Activated CD4-positive, alpha-beta memory T cell treated with anti-CD3 and anti-CD28 coated beads, Interleukin-2, amount 10 ng/mL, durations not matched to agents 7 days and 5 days (primary cell): ENCODE measurements at places on chromosomes 3 and 15. TPM values are rescaled to one million over a fixed set of nuclear protein-coding genes. Genes with fewer than 3 reads are reported as not detected.

GRCh38 chr3:4748701-4749378, 230.4 kb upstream of the BHLHE40 start:
- no peak overlapping the region for H3K4me3 ChIP-seq
- no peaks in the 10 kb centered on the region for H3K27me3 ChIP-seq
- peaks cover 50% of the 10 kb centered on the region for H3K4me1 ChIP-seq
- no peak for DNase-seq
- peaks cover 57% of the 10 kb centered on the region for H3K36me3 ChIP-seq

The WDR49 gene
- not detected for total RNA-seq

DNA sequence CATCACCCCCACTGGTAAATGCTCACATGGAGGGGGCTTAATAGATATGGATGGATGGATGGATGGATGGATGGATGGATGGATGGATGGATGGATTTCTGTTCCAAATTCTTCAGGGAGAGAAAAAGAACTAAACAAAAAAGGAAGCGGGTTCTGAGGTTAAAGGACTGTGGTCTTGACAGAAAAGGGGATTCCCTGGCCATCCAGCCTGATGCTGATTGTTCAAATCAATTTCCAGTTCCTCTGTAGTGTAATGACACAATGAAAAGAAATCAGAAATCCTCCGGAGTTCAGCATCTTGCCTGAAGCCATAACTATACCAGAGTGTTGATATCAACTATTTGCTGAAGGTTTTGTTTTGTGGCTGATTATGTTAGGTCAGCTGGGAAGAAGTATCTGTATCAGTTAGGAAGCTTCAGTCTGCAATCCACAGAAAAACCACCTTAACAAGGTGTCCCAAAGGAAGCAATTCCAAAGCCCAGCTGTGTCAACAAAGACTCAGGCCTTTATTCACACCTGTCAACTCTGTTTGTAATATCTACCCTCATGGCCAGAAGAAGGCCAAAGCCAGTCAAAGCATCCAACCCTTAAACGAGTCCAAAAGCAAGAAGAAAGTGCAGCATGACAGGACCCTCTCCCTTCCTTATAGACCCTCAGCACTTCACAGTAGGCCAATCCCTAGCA, 24.5 kb upstream of the RASA2 start:
- H3K4me1 ChIP-seq: peaks cover 18% of the 10 kb centered on the region
- DNase-seq: no peak
- peaks cover 8% of the 10 kb centered on the region for H3K36me3 ChIP-seq
- no peak overlapping the region for H3K27ac ChIP-seq
- no peaks in the 10 kb centered on the region for H3K27me3 ChIP-seq

DNA sequence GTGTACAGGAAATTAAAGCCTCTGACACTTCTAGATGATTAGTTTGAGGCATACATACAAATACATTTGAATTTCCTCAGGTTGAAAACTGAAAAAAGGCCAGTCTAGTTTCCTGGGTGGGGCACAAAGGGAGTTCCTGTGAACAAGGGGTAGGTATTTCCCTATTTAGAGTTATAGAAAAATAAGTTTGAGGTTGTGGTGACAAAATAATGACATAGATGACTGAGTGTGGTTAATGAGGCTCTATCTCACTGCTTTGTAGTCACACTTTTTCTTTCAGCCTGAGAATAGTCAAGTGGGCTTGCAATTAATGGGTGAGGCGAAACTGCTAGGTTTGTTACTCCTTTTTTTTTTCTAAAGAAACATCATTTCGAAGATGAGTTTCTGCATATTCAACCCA, 4.3 kb downstream of the SLCO3A1 start:
- peak overlapping the region; percentile 48 for H3K4me3 ChIP-seq
- peaks cover 30% of the 10 kb centered on the region for H3K36me3 ChIP-seq

- DNase-seq: no peak
- H3K27ac ChIP-seq: no peak overlapping the region
- no peaks in the 10 kb centered on the region for H3K27me3 ChIP-seq
- H3K4me1 ChIP-seq: peaks cover 12% of the 10 kb centered on the region
Observed at GRCh38 chr15:35540885-35541284, 5.1 kb downstream of the DPH6 start.

The DLEC1 gene
- total RNA-seq: 3.8 TPM

DNA sequence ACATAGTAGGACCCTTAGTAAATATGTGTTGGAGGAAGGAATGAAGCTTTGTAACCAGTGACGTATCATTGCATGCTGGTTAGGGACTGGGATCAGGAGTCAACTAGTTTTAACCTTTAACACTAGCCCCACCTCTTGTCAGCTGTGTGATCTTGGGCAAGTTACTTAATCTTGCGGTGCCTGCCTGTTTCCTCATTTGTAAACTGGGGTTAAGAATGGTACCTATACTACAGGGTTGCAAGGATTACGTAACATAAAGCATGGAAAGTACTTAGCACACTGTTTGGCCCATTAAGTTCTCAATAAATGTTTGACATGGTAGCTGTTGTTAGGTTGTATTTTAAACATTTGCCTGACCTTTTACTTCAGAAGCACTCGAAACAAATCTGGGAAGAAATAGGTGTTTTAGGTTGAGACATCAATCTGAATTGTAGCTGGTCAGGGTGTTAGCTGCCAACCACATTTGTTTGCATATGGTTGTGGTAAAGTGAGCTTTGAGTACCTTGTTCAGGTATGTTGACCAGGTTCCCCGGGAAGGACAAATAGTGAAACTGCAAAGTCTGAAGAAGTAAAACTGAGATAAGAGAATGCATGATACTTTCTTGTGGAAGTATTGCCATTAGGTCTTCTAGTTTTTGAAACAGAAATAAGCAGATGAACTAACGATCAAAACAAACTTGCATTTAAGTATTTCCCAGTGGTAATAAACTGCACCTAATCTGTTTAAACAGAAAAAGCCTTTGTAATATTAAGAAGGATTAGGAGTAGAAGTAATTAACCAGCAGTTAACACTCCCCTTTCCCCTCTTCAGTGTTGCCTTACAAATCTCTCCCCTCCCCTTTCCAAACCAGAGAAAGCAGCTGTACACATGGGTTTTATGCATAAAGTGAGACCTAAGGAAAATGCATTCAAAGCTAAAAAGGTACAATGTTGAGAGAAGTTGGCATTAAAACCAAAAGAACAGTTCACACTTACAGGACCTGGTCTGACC, 25.8 kb upstream of the SCAANT1 start:
- peaks cover 70% of the 10 kb centered on the region for H3K4me1 ChIP-seq
- H3K36me3 ChIP-seq: peaks cover 32% of the 10 kb centered on the region
- no peak overlapping the region for H3K27ac ChIP-seq
- peak; percentile 19 for DNase-seq
- no peak overlapping the region for H3K4me3 ChIP-seq

DNA sequence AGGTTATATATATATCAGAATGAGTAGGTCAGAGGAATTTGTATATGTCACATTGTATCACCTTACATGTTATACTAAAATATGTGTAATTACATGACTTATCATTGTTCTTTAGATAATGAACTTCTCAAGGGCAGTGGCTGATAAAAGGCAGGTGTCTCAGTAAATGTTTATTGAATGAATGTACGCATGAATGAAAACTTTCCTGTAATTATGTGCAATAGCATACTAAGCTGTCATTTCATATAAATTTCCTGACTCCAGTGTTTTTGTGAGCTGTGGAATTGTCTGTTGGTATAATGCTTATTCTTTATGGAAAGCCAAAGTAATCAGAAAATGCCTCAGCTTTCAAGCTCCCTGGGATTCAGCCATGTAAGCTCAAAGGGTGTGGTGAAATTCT, 4.2 kb downstream of the TBC1D23 start:
- H3K27ac ChIP-seq: no peak overlapping the region
- H3K4me3 ChIP-seq: no peak overlapping the region
- DNase-seq: no peak
- peaks cover 2% of the 10 kb centered on the region for H3K36me3 ChIP-seq
- H3K27me3 ChIP-seq: no peaks in the 10 kb centered on the region
- peaks cover 43% of the 10 kb centered on the region for H3K4me1 ChIP-seq

The ALG1L2 gene
- total RNA-seq: not detected

DNA sequence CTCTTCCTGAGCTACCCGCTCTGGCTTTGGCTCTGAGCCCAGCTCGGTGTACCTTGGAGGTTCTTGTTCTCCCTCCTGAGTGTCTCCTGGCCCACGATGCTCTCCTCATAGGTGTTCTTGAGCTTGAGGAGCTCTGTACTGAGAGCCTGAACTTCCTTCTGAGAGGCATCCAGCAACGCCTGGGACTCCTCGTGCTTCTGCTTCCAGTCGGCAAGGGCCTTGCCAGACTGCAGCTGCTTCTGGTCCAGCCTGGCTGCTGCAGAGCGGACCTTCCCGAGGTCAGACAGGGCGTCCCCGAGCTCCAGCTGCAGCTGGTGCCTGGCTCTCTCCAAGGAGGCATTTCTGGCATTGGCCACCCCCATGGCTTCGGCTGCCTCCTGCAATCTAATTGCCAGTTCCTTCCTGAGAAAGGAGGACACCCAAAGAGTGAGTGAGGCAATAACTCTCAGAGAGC, 99.8 kb downstream of the MYH15 start:
- DNase-seq: no peak
- no peak overlapping the region for H3K4me3 ChIP-seq
- peaks cover 2% of the 10 kb centered on the region for H3K27me3 ChIP-seq
- H3K36me3 ChIP-seq: no peaks in the 10 kb centered on the region

DNA sequence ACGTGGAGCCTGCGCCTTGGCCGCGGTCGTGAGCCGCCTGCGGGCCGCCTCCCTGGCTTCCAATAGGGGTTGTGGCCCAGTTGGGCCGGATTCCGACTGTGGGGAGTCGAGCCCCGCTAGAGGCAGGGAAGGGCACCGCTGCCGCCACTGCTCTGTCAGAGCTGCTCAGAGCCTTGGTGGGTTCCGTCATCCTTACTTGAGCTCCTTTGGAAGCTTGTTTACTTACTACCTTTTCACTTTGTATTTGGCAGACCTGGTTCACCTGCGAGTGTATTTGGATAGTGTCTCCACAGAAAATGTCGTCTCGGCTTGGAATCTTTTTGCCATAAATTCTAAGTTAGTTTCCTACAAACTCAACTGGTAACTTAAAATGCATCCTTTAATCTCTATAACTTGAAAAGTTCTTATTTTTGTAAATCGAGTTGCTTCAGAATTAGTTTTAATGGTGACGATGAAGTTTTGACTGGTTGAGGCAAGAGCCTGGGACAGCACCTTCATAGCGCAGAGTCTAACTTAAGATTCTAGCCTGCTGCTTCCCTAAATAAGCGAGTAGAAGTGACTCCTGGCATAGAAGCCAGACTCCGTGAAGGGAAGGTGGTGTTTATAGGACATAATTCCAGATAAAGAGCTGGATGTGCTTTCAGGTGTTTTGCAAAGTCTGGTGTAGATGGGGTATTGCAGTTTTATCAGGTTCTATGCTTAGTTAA, 800 bp downstream of the DAG1 start:
- peak overlapping the region; percentile 94 for H3K27ac ChIP-seq
- no peak for DNase-seq
- peaks cover 25% of the 10 kb centered on the region for H3K36me3 ChIP-seq
- H3K27me3 ChIP-seq: no peaks in the 10 kb centered on the region
- H3K4me1 ChIP-seq: peaks cover 28% of the 10 kb centered on the region
- peak overlapping the region; percentile 89 for H3K4me3 ChIP-seq

GRCh38 chr3:184133840-184134745, 1.1 kb upstream of the EIF2B5 start:
- H3K4me3 ChIP-seq: peak overlapping the region; percentile 98
- peak; percentile 41 for DNase-seq
- peak overlapping the region; percentile 90 for H3K27ac ChIP-seq
- H3K4me1 ChIP-seq: peaks cover 29% of the 10 kb centered on the region
- H3K27me3 ChIP-seq: no peaks in the 10 kb centered on the region

The KNL1 gene
- total RNA-seq: 54.2 TPM

DNA sequence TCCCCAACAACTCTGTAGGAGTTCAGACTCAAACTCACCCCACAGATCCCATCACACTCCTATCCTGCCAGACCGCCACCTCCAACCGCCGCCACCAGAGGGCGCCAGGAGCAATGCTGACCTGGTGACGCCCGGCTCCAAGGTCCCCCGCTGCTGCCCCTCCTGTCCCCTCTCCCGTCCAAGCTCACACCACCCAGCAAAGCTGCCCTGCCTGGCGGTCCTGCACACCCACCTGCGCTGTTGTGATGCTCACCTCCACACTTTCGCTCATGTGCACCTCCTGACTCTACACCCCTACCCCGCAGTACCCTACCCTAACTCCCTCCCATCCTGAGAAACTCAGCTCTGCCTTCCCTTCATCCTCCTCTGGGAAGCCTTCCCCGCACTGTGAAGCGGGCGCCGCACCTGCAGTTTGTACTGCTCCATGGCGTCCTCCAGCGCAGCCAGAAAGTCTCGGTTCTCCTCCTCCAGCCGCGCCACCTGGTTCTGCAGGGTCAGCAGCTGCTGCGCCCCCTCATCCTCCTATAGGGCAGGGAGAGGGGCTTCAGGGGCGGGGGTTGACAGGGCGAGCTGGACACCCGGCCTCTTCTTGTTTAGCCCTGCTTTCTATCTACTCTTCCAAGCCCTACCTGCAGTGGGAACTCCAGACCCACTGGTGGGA, 7.9 kb downstream of the KIF7 start:
- H3K36me3 ChIP-seq: no peaks in the 10 kb centered on the region
- H3K27ac ChIP-seq: no peak overlapping the region
- H3K4me3 ChIP-seq: no peak overlapping the region
- peaks cover 4% of the 10 kb centered on the region for H3K27me3 ChIP-seq
- DNase-seq: peak; percentile 70

DNA sequence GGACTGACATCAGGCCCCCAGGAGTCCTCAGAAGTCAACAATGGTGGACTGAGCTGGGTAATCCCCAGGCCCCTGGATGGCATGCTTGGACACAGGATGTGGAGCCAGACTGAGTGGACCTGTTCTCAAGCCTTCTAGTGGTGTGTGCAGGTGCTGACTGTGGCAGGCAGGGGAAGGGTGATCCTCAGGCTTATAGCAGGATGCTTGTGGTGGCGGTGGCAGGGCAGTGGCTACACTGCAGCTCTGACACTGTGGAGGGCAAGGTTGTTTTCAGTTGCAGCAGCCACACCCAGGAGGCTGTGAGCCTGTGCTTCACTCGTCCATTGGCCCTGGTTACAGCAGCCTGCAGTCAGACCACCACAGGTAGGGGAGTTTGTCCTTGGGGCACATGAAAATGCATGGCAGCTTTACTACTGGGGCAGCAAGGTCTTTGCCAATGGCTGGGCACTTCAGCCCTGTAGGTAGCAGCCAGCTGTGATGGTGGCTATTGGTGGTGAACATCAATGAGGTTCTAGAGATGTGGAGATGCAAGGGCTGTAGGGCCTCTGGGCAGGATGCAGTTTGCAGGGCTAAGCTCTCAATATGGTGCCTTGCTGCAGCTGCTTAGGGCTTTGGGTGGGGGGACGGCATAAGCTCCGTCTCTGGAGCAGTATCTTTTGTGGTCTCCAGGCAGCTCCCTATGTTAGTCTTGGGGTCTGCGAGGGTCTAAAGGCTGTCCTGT, 17.5 kb upstream of the MYO5A start:
- H3K36me3 ChIP-seq: peaks cover 61% of the 10 kb centered on the region
- H3K4me3 ChIP-seq: peak overlapping the region; percentile 33
- no peaks in the 10 kb centered on the region for H3K27me3 ChIP-seq
- peak overlapping the region; percentile 70 for H3K27ac ChIP-seq

The CCR3 gene
- 1.9 TPM for total RNA-seq

The CEMIP gene
- not detected for total RNA-seq

GRCh38 chr3:125075738-125076137, 19.9 kb upstream of the HEG1 start:
- H3K4me1 ChIP-seq: peaks cover 5% of the 10 kb centered on the region
- no peak overlapping the region for H3K4me3 ChIP-seq
- H3K27me3 ChIP-seq: peaks cover 13% of the 10 kb centered on the region
- H3K27ac ChIP-seq: no peak overlapping the region

The SSUH2 gene
- total RNA-seq: not detected
